ENCODE measurements at places on chromosomes 7 and 10. TPM values are rescaled to one million over a fixed set of nuclear protein-coding genes. Genes with fewer than 3 reads are reported as not detected.

The GARIN1A gene
- 1.3 TPM for total RNA-seq

The HEPACAM2 gene
- total RNA-seq: not detected

The ACSL5 gene
- total RNA-seq: 1.4 TPM

The CRHR2 gene
- not detected for total RNA-seq

The AS3MT gene
- total RNA-seq: 5.0 TPM

The VSTM4 gene
- total RNA-seq: 8.2 TPM

The ARHGAP22 gene
- total RNA-seq: 85.4 TPM

The COMMD3 gene
- 27.1 TPM for total RNA-seq

The UBE3C gene
- 89.1 TPM for total RNA-seq

The A1CF gene
- total RNA-seq: not detected

The RADIL gene
- 0.13 TPM for total RNA-seq

The CABCOCO1 gene
- 0.26 TPM for total RNA-seq

The PIK3CG gene
- 0.03 TPM for total RNA-seq

The ZNF488 gene
- total RNA-seq: not detected

The ZNF680 gene
- total RNA-seq: 8.8 TPM

The CLRN3 gene
- total RNA-seq: not detected

The TEX47 gene
- not detected for total RNA-seq

The DNAJB9 gene
- 56.6 TPM for total RNA-seq

The TFR2 gene
- 1.9 TPM for total RNA-seq

The BTBD16 gene
- total RNA-seq: not detected

The KLF14 gene
- total RNA-seq: not detected

The PPP1R9A gene
- total RNA-seq: 0.78 TPM

The GPR26 gene
- total RNA-seq: not detected

The TMEM273 gene
- total RNA-seq: 0.13 TPM

The LMBR1 gene
- 56.6 TPM for total RNA-seq

The CCDC172 gene
- not detected for total RNA-seq

The TSPAN33 gene
- total RNA-seq: 0.53 TPM

The IDI2 gene
- not detected for total RNA-seq

The AASS gene
- total RNA-seq: 34.3 TPM

The SEC23IP gene
- 36.5 TPM for total RNA-seq

The SVOPL gene
- total RNA-seq: not detected

The RBM20 gene
- total RNA-seq: 2.4 TPM

The SH2B2 gene
- 3.1 TPM for total RNA-seq

The RBP3 gene
- not detected for total RNA-seq

The LLCFC1 gene
- not detected for total RNA-seq

The GPER1 gene
- total RNA-seq: 3.2 TPM

The PPP1R17 gene
- total RNA-seq: not detected

The METTL27 gene
- 1.9 TPM for total RNA-seq

The TMEM213 gene
- not detected for total RNA-seq

The OR2A2 gene
- total RNA-seq: not detected

The PSPH gene
- total RNA-seq: 47.9 TPM

The PRKRIP1 gene
- 13.9 TPM for total RNA-seq

The SLC18A3 gene
- not detected for total RNA-seq

The MAGI2 gene
- total RNA-seq: 9.8 TPM

The LEP gene
- 0.17 TPM for total RNA-seq

The TBX20 gene
- total RNA-seq: 4.3 TPM

The BICC1 gene
- total RNA-seq: 124 TPM

The PHKG1 gene
- 1.3 TPM for total RNA-seq

The CDC14C gene
- not detected for total RNA-seq

The TAS2R3 gene
- total RNA-seq: 2.0 TPM

The FXYD4 gene
- total RNA-seq: not detected

The HBP1 gene
- total RNA-seq: 118 TPM

The CCL24 gene
- not detected for total RNA-seq

The NPY gene
- 2.3 TPM for total RNA-seq

All from smooth muscle cell of the pulmonary artery (primary cell).